Nephron progenitor cell (in vitro differentiated cells): ENCODE measurements at places on chromosomes 4 and X.

DNA sequence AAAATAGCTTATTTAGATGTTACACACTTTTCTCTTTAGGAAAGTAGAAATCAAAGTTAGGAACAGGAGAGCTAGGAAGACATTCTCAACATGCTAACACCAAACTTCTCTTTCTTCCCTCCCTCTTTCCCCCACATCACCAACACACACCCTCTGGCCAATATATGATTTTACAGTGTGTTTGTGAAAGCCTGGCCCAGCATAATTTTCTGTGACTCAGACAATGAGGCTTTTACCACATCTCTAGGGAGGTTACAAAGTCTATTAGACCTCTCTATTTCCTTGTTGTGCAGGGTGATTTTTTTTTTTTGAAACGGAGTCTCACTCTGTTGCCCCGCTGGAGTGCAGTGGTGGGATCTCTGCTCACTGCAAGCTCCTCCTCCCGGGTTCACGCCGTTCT, 189.9 kb downstream of the AASDH start:
- DNase-seq: no peak

- no peak for DNase-seq
Observed at GRCh38 chr4:111689214-111689613, 456.0 kb upstream of the FAM241A start.

DNA sequence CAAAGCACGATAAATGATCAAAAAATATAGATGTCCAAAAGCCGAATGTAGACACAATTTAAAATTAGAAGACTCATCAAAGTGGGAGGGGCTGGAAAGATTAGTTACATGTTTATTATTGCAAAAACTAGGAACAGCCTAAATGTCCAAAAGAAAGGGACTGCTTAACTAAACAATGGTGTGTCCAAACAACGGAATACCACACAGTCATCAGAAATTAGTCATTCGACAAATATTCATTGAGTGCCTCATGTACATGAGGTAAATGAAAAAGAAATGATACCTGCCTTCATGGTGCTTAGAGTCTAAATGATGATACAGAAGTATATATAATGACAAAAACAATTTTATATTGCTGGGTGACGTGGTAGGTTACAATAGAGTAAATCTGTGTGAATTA, 139.7 kb downstream of the MAML3 start:
- DNase-seq: no peak

GRCh38 chr4:162409048-162409447, 245.2 kb upstream of the FSTL5 start:
- no peak for DNase-seq

- DNase-seq: no peak
Observed at GRCh38 chr4:34733185-34733941, 1511.0 kb downstream of the ARAP2 start.

GRCh38 chr4:159227378-159227777, 124.5 kb downstream of the RAPGEF2 start:
- no peak for DNase-seq

DNA sequence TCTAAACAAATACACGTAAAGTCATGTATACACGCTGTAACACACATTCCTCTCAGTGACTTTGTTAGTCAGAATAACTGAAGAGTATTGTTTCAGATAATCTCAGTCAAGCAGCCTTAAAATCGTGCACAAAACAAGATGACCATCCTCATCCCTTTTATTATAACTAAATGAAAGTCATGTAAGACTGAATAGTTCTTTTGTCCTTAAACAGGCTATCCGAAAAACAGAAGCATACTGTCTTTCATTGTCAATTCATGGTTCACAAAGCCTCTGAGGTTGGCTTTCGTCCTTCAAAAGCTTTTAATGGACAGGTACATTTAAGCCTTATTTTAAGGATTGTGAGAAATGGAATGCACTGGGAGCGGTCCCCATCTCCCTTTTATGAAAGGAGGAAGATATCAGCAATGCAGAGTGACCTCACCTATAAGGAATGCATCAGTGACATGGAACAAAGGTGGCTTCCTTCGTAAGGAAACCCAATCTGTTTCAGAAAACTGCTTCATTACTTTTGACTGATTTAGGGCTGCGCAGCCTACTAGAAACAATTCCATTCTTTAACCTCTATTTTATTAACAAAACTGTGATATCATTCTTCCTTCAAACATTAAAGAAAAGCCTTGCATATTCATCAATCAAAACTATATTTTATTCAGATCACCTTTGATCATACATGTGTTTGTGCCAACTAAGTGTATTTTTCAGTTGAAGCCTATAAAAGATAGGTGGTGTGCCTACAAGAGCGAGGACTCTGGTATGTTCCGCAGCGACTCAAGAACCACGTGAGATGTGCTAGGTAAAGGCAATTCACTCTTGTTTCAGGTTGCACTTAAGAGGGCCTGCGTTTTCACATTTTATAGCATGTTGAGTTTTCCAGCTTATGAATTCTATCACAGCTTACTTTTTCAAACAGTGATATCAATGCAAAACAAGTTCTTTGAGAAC, 19.2 kb downstream of the SH3RF1 start:
- DNase-seq: no peak

GRCh38 chr4:148311526-148311925, 130.7 kb downstream of the NR3C2 start:
- DNase-seq: no peak

DNA sequence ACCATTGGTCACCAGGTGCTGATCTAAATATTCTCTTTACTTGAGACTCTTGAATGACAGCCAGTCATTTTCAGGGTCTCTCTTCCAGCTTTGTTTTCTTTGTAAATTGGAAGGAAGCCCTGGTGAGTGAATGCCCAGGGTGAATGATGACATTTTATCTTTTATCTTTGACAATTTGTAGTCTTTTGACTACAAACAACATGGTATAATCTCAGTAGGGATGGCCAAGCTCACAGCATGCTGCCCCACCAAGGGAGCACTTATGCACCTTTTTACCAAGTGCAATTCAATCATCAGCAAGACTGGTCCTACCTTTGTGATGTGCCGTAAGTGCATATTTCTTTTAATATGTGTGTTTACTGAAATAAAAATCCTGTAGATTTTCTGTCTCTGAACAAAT, 5.7 kb downstream of the AFM start:
- DNase-seq: no peak

DNA sequence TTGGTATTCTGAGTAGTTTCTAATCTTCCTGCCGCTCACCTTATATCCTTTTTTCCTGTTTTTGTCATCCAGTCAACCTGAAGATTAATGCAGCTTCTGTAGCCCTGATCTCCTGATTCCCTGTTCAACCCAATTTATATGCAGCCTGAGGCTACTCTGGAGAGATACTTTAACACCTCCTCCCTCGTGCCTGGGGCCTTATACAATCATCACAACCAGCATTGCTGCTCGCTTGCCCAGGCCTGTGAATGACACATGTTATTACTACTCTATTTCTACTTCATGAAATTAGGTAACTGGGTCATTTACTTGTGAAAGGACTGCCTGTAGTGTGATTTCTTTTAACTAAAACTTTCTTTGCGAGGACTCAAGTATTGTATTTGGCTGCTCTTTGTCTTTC, 33.7 kb upstream of the WDR17 start:
- no peak for DNase-seq

DNA sequence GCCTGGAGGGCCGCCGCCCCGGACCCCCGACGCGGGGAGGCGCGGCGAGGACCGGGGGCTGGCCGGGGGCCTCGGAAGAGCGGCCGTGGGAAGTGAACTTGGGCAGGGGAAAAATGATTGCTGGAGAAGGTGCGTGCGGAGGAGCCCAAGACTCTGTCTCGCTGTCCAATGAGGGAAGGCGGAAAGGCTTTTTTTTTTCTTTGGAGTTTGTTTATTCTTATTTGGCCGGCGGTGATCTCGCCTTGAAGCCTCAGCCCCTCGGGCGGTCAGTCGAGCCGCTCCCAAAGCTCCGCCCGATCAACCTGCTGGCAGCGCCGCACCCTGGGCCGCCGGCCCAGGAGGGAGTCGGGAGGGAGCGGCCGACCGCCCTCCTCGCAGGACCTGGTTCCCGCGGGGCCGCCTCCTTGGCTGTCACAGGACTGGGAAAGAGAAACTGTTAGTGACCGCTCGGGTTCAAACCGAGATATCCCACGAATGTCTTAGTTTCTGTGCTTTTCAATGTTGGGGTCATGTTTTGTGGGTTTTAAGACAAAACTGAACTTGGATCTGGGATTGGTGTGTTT, 2.5 kb downstream of the CPEB2 start:
- DNase-seq: peak; percentile 46

- no peak for DNase-seq
Observed at GRCh38 chr4:83238393-83239248, 46.0 kb downstream of the COQ2 start.

DNA sequence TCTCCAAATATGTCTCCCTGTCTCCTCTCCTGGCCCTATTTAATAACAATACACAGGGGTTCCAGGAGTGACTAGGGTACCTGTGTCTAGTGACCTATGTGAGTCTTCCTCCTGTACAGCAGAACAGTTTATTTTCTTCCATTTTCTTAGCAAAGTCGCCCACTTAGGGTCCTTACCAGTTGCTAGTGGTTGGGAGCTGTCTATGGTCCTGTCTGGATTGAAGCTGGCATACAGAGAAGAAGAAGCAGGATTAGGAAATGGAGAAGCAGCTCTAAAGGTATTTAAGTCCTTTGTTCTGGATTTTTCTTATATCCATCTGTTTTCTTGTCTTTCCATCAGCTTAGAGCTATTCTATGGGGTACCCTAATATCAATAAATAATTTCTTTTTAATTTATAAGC, 587.1 kb upstream of the CPEB2 start:
- DNase-seq: peak; percentile 39

DNA sequence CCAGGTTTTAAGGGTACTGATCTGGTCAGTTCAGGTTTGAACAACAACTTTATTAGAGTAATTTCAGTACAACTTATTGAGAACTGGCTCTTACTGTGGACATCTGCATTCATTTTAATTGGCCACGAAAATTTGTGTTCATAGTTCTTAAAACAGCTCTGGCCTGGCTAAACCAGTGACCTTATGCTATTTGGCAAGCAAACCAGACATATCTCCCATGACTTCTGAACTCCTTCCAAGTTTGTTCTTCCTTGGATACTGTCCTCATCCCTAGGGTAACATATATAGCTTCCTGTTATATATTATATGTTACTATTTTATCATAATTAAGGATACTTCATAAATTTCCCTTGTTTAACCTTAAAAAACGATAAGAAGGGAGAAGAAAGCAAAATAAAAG, 841.9 kb downstream of the TRAM1L1 start:
- no peak for DNase-seq

- no peak for DNase-seq
Observed at GRCh38 chrX:77396781-77397180, 50.4 kb upstream of the FGF16 start.

DNA sequence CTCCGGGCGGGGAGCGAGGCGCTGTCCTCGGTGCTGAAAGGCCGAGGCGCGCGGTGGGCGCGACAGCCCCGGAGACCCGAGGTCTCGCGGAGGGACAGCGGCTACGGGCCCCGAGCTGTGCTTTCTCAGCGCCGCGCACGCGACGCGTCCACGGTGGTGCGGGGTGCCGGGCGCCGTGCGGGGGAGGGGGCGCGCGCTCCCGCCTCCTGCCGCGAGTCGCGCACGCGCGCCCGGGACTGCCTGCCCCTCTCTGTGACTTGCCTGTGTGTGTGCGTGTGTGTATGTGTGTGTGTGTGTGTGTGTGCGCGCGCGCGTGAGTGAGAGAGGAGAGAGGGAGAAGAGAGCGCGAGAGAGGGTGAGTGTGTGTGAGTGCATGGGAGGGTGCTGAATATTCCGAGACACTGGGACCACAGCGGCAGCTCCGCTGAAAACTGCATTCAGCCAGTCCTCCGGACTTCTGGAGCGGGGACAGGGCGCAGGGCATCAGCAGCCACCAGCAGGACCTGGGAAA, at the start of gene GRIA2:
Gene GRIA2 (plus strand): TSS at position 358 of the 511 bp plus-strand sequence. CDS start 315 bp downstream, outside the sequence.
- peak; percentile 94 for DNase-seq

DNA sequence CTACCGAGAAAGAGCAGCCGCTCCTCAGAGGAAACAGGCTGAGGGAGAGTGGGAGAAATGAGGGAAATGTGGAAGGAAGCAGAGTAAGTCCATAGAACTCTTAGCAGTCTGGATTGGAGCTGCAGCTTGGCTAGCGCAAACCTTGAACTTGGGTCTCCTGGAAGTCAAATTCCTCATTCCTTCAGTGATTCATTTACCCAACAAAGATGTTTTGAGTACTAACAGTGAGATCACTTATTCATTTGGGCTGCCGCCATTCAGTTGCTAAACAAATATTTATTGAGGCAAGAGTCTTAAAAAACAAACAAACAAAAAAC, 51.5 kb downstream of the SEL1L3 start:
- DNase-seq: no peak

- no peak for DNase-seq
Observed at GRCh38 chr4:16265820-16266219, 39.5 kb upstream of the TAPT1 start.

GRCh38 chr4:164514765-164515164, 239.2 kb upstream of the SMIM31 start:
- no peak for DNase-seq

GRCh38 chr4:85005865-85006377, 39.4 kb upstream of the WDFY3 start:
- no peak for DNase-seq

GRCh38 chrX:149039057-149039456, 466.0 kb downstream of the IDS start:
- DNase-seq: no peak

- DNase-seq: no peak
Observed at GRCh38 chr4:21901281-21901680, 47.3 kb downstream of the KCNIP4 start.

DNA sequence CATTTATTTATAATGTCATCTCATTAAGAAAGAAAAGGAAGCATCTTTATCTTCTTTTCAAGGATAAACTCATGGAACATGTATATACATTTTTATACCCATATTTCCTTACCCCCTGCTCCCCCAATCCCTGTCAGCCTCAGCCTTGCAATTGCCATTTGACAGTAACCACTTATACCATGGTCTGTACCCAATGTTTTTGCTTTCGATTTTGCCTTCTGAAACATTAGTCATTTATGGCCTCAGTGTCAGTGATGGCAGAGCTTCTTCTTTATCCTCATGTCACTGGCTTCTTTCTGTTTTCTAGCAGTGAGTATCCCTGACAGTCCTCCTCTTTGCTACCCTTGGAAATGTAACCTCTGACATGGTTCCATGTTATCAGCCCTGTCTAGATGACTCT, 228.4 kb downstream of the SPRY1 start:
- DNase-seq: no peak

DNA sequence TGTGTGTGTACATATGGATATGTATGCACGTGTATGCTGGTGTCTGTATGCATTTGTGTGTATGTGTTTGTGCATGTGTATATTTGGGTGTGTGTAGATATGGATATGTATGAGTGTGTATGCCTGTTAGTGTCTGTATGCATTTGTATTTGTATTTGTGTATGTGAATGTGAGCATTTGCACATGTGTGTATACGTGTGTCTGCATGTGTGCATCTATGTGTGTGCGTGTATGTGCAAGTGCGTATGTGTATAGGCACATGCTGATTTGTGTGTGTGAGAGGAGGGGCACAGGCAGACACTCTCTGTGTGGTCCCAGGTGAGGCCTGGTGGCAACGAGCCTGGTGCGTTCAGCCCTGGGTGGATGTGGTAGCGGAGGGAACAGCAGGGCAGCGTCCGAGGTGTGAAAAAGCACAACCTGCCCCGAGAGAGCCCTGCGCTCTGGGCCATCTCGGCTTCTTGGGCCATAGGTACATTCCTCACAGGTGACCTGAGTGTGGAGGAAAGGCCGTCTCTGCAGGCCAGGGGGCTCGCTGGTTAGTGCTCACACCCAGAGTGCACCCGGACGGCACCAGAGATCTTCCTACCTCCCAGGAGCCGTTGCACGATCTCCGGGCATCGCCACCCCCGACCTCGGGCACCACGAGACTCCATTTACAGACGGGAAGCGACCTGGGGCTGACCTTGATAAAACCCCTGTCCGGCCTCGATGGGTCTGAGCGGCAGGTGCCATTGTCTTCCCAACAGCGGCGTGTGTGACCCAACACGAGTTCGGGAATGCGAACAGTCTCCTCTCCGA, 45.0 kb downstream of the ASMT start:
- no peak for DNase-seq
